Posterior cingulate gyrus (tissue), 11 donors: ENCODE measurements at places on chromosomes 7 and 10.

- no peak for DNase-seq
Observed at GRCh38 chr7:28647076-28647421, 234.7 kb downstream of the CREB5 start.

DNA sequence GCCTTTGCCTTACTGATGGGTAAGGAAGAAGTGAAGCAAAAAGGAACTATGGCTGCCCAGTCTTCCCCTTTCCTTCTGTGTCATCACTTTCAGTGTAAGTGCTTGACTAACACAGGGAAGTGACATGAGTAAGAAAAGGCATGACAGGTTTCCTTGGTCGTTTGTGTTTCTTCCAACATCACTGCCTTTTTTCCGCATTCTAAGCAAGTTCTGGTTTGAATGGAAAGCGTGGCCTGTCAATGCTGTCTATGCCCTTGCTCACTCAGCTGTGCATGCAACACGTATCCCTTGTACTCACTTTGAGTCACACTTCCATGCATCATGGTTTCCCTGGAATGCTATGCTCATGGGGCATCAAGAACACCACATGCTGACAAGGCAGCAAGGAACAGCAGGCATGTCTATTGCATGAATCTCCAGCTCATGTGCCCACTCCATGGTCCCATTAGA is 111.8 kb downstream of the OAT start:
- DNase-seq = no peak

- DNase-seq = no peak
Observed at GRCh38 chr10:130389906-130390305, 253.7 kb downstream of the GLRX3 start.

GRCh38 chr10:122859527-122859926 is 13.9 kb upstream of the CUZD1 start:
- DNase-seq = no peak

DNA sequence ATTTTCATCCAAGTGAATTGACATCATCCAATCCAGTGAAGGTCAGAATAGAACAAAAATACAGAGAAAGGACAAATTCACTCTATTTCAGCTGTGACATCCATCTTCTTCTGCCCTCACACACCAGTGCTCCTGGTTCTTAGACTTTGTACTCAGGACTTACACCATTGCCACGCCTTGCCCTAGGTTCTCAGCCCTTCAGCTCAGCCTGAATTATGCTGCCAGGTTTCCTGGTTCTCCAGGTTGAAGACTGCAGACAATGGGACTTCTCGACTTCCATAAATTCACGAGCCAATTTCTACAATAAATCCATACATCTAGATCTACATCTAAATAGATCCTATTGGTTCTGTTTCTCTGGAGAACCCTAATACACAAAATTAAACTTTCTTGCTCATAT is 181.2 kb upstream of the KCND2 start:
- no peak for DNase-seq

DNA sequence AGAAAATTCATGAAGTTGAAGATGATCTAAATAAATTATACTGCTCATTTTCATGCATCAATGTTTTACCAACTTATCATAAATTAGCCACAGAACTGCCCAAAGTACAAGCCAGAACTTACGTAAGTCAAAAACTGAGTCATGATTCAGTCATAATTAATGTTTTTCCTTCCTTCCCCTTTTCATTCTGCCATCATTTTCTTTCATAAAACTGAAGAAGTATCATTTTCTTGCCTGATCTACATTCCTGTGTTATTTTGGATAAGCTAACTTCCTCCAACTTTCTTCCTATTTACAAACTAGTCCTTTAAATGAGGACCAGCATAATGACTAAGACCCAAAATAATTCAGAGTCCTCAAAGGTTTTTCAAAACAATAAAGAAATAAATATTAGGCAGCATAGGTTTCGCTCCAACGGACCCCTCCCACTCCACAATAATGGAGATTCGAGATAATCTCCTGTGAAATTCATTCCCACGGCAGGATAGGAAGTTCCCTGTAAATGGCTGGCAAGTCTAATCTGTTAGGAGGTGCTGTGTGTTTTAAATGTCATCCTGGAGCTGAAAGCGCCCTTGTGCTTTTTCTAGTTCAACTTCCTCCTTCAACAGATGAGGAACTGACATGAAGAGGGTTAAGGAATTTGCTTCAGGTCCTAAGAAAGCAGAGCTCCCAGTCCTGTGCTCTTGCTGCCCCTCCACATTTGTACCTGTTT is 218.9 kb downstream of the DOCK4 start:
- DNase-seq = no peak

- DNase-seq = no peak
Observed at GRCh38 chr7:103990991-103991390, 1.5 kb upstream of the RELN start.

DNA sequence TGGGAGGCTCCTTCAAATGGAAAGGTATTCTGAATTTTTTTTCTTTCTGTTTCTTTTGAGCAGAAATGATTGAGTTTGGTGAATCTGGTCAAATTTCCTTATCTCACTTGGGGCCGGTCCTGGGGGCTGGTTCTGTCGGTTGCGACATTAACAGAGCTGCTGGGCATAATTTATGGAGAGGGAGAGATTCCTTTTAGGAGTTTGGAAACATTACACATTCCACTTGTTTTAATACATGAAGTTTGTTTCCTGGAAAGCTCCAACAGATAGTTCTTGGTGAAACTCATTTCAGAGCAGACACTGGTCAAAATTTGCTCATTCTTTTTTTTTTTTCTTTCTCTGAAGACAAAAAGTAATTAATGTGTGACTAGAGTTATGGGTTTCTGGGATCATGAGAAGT is 129.9 kb downstream of the ABCA13 start:
- no peak for DNase-seq

DNA sequence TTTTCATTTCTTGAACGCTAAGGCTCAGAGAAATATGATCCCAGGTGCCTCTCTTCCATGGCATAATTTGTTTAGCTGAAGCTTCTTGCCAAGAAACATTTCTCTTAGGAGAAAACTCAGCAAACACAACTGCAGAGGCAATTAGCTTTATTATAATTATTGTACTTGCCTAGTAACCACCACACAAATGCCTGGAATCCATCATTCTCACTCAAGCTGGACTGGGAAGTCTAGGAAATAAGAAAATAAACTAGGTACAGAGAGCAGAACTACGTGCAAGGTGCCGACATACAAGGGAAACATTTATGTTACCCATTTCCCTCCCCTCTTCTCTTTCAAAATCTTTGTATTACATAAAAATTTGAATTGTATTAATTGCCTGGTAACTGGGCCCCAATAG is 15.1 kb downstream of the SLC35B4 start:
- no peak for DNase-seq
